ENCODE measurements at places on chromosomes 11 and 22.

GRCh38 chr11:125177543-125177942, 13.0 kb downstream of the PKNOX2 start:
- no peak for DNase-seq

DNA sequence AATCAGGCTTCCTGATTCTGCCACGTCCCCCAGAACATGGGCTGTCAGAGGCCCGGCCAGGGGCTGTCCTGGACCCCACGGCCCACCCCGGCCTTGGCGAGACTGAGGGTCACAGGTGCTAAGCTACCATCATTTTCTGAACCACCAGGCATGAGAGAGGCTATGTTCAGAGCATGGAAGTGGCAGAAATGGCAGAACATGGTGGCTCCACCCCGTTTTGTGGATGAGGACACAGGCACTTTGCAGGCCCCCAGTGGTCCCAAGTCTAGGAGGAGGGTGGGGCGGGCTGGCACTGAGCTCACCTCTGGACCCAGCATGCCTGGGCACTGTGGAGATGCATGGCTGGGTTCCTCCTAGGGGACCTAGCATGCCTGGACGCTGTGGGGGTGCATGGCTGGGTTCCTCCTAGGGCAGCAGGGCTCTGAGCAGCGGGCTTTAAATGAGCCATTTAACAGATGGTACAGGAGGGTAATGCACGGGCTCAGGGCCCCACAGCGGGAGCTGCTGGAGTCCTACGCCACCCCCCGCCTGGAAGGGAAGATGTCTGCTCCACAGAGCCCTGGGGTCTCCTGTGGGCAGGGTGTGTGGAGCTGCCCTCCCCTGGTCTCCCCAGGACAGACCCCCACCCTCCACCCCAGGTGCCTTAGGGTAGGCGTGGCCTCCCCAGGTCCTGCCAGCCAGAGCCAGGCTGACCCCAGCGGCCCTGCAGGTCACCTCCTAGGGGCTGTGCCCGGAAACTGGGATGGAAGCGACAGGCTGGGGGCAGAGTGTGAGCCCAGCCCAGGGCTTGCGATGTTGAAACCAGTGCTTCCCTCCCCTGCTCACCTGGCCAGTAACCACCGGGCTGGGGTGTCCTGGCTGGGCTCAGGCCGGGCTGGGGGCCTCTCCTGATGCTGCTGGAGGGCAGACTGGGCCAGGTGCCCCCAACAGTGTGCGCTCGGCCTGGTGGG, 6.1 kb upstream of the MUC5AC start:
- no peak for DNase-seq

- DNase-seq, result no peak
Observed at GRCh38 chr11:133545199-133545803, 13.0 kb upstream of the OPCML start.

- no peak for DNase-seq
Observed at GRCh38 chr11:124961972-124962609, 8.1 kb downstream of the CCDC15 start.

GRCh38 chr11:22199243-22199642, 6.4 kb downstream of the ANO5 start:
- DNase-seq, result no peak

GRCh38 chr22:25085156-25085555, 114.5 kb upstream of the CRYBB3 start:
- DNase-seq, result no peak

GRCh38 chr11:36744375-36745168, 146.5 kb upstream of the RAG2 start:
- peak; percentile 11 for DNase-seq

GRCh38 chr11:123392431-123392830, 37.6 kb upstream of the GRAMD1B start:
- no peak for DNase-seq
